Upper lobe of right lung (tissue), 1 donor: ENCODE measurements at places on chromosomes 2 and 18.

GRCh38 chr2:60105906-60106305, 447.5 kb downstream of the BCL11A start:
- DNase-seq: no peak

DNA sequence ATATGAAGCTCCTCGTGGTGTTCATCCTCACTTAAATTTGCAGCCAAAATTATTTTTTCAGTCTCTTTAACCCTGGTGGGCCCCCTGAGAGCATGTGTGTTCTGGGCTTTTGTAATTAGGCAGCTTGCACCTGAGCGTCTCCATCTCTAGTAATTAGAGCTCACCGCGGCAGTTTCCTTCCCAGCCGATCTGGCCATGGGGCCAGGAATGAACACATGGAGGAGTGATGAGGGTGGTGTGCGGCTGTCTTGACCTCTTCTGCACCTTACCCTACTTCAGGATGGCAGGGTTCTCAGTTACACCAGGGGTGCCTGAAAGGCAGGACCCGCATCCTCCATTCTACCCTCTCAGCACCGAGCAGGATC, 98.5 kb downstream of the AFF3 start:
- no peak for DNase-seq

DNA sequence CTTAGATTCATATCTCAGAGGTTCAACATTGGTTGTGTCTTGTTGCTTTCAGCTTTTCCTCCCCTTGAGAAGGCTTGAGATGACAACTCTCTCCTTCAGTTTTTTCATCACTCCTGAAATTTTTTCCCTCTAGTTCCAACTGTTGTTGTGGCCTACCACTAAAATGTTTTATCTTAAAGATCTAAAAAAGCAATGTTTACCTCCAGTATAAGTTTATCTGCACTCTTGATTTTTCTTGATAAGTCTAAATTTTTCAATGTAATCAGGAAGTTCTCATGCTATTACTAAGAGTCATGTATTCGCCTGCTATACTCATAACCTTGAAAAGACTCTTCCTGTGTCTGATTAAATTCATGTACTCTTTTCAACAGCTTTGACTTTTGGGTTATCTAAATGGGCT, 366.3 kb upstream of the TFPI start:
- no peak for DNase-seq

GRCh38 chr18:60804415-60804814, 431.8 kb upstream of the MC4R start:
- no peak for DNase-seq

DNA sequence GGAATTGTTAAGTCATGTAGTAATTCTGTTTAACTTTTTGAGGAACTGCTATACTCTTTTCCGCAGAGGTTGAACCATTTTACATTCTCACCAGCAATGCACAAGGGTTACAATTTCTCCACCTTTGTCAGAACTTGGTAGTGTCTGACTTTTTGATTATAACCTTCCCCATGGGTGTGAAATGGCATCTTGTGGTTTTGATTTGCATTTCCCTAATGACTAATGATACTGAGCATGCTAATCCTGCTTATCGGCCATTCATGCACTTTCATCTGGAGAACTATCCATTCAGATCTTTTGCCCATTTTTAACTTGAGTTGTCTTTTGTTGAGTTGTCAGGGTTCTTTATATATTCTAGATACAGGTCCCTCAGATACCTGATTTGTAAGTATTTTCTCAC, 47.2 kb downstream of the CYB5A start:
- DNase-seq: no peak

DNA sequence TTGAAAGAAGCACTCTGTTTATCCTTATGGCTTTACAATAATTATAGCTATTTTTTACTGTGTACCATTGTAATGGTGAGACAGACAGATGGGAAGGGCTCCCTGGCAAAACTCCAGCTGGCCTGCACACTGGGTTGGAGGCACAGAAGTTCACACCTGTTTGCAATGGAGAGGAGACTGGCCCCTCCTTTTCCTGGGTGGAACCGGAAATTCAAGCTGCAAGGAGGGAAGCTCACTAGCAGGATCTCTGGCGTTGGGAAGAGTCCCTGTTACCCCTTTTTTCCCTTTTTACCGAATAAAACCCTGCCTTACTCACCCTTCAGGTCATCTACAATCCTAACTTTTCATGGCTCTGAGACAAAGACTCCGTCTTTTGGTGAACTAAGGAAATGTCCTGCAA, 100.3 kb upstream of the TFPI start:
- DNase-seq: no peak

- no peak for DNase-seq
These were observed 20.3 kb downstream of the CABLES1 start for GRCh38 chr18:23155537-23155936.

- no peak for DNase-seq
These were observed 274.0 kb downstream of the TSN start for GRCh38 chr2:122029456-122029855.

DNA sequence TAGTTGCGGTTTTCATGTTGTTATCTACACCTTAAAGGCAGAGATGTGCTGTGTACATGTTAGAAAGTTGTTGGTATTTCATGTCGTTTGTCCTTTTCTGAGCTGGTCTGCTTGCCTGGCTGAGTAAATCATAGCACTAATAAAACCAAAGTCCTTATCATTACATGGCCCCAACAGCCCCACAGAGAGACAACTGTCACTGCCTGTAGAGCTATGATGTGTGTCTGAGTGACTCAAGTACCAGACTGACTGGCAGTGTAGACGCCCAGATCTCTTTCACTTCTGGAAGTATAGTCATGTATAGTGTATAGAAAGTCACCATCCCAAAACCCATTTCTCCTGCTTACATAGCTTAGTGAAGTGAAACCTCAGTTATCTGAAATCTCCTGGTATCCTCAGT, 4.3 kb downstream of the SOCS6 start:
- DNase-seq: no peak

- DNase-seq: no peak
These were observed 5.9 kb downstream of the NR4A2 start for GRCh38 chr2:156326526-156327095.

DNA sequence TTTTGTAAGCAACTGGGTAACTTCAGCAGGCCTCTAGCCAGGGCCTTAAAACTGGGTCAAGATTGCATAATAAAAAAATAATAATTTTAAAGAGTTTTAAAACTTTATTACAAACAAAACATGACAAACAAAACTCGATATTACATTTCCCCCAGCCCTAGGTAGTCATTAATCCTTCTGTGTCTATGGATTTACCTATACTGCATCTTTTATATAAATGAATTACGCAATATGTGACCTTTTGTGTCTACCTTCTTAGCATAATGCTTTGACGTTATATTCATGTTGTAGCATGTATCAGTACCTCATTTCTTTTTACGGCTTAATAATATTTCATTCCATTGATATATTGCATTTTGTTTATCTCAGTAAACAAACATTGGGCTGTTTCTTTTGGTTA, 113.5 kb downstream of the CCDC178 start:
- no peak for DNase-seq

DNA sequence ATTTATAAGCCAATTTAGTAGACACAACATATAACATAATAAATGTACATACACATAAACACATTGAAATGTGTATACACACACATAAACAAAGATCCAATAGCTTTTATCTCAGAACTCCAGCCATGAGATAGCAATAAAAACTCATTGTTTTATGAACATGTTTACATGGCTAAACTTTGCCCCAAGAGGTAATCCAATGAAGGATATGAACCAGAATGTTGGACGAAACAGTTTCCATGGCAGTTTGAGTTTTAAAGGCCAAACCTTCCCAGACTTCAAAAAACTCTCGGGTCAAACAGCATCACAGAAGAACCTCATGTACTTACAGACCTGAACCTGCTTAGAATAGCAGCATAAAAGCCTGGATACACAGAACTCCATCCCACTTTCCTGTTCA, 97.2 kb upstream of the WDR75 start:
- DNase-seq: no peak

GRCh38 chr2:213491376-213491775, 207.1 kb downstream of the SPAG16 start:
- no peak for DNase-seq
